ENCODE measurements at places on chromosomes 1 and 21. TPM values are rescaled to one million over a fixed set of nuclear protein-coding genes. Genes with fewer than 3 reads are reported as not detected.

DNA sequence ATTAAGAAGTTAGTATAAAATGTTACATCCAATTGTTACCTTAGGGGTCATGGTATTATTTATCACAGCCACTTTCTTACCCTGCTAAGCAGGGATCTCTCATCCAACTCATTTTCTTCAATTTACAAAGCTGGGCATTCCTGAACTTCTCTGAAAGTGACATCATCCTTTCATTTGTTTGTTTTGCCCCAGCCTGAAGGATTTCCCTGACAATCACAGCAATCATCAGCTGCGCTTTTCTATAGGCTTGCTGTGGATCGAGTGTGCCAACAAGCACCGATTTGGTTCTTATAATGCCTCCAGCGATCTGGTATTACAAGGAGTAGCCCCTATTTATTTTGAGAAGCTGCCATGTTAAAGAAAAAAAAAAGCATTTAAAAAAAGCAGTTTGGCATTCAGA lies 240.2 kb downstream of the USH2A start:
- no peak for DNase-seq

- DNase-seq, result no peak
These were observed 467.7 kb downstream of the KIF26B start for GRCh38 chr1:245622332-245623014.

The IQCC gene
- total RNA-seq, result 2.4 TPM

DNA sequence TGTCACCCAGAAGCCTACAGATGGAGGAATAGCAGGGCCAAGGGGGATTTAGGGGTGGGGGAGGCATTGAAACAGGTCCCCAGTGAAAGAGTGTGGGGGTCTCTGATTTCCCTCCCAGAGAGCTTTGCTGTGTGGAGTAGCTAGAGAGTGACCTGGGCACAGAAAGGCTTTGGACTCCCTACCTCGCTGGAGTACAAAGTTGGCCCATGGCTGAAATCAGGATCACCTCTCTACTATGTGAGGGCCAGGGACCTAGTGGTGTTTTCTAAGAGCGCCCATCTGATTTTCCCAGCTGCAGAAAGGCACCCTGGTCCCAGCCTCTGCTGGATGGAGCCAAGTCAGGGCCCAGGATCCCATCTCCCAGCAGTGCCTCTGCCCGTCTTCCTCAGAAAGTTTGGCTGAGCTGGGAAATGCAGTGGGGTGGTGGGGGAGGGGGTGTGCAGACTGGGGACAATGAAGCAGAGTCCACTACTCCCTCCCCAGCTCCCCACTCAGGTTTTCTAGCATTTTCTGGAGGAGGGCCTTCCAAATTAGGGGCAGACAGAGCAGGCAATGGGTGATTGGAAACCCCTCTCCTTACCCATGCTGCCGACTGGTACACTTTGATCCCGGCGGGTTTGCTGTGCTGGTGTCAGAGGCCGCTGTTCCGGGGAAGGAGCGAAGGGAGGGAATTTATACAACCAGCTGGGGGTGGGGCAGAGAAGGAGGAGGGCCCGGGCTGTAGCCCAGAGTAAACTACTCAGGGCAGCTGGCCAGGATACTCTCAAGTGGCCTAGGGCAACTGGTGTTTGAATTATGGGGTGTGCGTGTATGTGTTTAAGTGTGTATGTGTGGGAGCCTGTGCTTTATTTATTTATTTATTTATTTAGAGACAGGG lies at the start of gene SELENBP1:
Gene SELENBP1 (minus strand): TSS at position 648 of the 877 bp plus-strand sequence. CDS start 64 bp downstream, at position 584.
- DNase-seq, result no peak

DNA sequence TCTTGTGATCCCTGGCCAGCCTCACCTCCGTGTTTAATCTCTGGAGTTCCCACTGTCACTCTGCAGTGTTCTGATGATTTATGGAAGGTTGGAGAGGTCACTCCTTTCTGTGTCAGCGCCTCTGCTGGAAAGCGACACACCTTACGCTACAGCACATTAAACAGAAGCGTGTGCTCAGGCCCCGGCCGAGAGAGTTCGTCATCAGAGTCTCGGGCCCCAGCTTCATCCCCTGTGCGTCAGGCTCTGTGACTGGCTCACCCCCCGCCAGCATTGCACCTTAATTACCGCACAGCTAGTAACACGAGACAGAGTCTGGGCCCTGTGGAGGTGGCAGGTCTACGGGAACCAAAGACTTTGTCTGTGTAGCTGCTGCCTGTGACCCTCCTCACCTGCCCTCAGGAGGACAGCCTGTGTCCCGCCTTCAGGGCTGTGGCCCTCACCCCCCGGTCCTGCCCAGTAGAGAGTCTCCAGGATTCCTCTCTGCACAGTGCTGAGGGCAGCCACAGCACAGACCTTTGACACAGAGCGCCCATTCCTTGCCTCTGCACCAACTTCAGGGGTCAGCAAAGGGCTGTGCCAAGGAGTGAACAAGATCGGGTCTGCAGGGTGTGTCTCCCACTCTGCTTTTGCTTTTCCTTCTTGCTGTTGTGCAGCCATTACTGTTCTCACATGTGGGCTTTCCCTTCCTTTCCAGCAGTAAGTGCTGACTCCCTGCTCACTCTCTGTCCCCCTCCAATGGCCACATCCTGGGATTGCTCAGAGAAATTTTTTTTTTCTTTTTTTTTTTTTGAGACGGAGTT lies 157.6 kb downstream of the PGBD5 start:
- no peak for DNase-seq

DNA sequence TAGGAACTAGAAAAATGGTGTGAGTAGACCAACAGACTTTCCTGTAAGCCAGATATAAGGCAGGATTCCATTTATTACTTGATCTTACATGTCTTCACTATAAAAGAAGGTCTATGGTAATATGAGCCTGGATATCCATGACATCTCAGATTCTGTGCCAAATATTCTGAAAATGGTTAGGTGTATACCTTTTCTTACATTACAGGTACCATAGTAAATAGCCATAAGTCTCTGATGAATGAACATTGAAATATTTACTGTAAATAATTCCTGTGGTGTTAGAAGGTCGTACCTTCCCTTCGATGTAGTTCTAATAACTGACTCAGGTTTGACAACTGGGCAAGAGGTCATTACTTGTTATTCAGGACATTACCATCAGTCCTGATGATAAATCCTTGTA lies 657.9 kb downstream of the BRINP3 start:
- DNase-seq, result no peak

- DNase-seq, result no peak
These were observed 119.2 kb downstream of the ITSN1 start for GRCh38 chr21:33761441-33762036.

- no peak for DNase-seq
These were observed 61.6 kb downstream of the S100B start for GRCh38 chr21:46543306-46543705.

The KCNE1 gene
- total RNA-seq, result not detected

GRCh38 chr1:235601104-235601503 lies 48.5 kb downstream of the GNG4 start:
- no peak for DNase-seq

GRCh38 chr1:232372841-232373440 lies 257.0 kb downstream of the SIPA1L2 start:
- no peak for DNase-seq

GRCh38 chr1:32650248-32650751 lies at the start of gene ZBTB8OS:
Gene ZBTB8OS (minus strand): TSS chr1:32650550. CDS start chr1:32650529, 21 bp downstream.
- DNase-seq, result peak; percentile 81

The CELA2A gene
- total RNA-seq, result not detected

DNA sequence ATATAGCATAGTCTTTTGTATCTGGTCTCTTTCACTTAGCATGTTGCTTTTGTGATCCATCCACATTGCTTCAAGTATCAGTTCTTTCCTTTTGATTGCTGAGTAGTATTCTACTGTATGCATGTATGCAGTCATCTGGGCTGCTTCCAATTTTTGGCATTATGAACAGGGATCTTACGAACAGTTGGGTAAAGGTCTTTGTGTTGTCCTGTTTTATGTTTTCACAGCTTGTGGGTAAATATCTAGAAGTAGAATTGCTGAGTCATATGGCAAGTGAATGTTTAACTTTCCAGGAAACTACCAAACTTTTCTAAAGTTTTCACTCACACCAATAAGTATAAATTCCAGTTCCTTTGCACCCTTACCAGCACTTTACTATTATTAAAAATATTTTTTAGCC lies 60.9 kb downstream of the LHX4 start:
- DNase-seq, result no peak

DNA sequence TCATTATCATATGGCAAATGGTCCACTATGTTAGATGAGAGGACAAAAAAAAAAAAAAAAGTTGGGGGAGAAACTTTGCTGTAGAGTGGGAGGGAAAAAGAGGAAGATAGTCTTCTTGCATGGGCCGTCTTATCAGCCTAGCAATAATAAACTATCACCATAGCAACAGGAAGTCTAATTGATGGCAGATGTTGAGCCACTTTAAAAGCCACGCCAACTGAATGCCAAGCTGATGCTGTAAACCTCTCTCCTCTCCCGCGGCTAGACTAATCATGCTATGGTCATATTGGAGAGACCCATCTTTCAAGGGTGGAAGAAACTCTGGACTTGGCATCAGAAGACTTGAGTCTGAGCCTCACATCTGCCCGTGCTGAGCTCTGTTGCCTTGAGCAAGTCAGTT lies 122.2 kb upstream of the HOOK1 start:
- no peak for DNase-seq

All from CD4-positive, alpha-beta T cell (primary cell).